Left lobe of liver (tissue), 2 donors: ENCODE measurements at places on chromosomes 12 and 14. TPM values are rescaled to one million over a fixed set of nuclear protein-coding genes. Genes with fewer than 3 reads are reported as not detected.
A peak's percentile ranks its signal among the peaks of the same experiment; 100 is the strongest.

DNA sequence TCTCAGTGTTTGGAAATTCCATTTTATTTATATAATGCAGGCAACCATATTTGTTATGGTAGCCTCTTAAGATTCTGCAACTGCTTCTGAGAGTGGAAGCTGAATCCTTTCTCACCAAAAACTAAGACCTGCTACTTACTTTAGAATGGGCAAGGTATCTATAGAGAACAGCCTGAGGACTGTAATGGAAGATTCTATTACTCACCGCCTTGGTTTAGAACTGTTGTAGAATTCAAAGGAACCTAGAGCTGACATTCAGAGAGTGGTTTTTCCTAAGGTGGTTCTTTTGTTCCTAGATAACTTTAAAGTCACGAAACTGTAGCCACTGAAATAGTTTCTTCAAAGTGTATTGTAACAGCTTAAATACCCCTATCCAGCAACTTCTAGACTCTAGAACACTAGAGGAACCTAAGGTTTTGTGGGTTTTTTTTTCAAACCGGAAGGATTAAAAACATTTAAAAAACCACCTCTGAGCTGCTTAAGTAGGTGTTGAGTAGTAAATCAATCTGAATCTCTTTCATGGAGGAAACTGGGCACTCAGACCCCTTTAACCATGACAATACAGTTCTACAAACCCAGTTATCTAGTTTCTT is 4.2 kb downstream of the TDP1 start:
- no peak for DNase-seq

DNA sequence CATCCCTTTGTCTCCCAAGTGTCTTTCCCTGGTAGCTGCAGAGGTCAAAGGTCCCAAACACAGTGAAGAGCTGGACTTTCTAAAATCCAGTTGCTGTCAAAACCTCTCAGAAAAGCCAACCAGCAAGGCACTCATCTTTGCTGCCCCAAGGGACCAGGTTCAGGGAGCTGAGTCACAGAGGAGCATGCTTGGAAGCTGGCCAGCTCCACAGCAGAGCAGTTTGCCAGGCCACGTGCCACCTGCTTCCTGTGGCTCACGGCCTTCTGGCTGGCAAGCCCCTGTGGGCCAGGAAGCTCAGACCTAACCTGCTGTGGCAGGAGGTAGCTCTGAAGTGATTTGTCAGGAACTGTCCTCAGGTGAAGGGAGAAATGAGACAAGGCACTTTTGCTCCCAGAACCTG is 3.6 kb downstream of the ISCU start:
- peak; percentile 86 for DNase-seq

Gene AQP2
- not detected for total RNA-seq

Gene KRT83
- not detected for total RNA-seq

Gene CDC42BPB
- 45.0 TPM for total RNA-seq

DNA sequence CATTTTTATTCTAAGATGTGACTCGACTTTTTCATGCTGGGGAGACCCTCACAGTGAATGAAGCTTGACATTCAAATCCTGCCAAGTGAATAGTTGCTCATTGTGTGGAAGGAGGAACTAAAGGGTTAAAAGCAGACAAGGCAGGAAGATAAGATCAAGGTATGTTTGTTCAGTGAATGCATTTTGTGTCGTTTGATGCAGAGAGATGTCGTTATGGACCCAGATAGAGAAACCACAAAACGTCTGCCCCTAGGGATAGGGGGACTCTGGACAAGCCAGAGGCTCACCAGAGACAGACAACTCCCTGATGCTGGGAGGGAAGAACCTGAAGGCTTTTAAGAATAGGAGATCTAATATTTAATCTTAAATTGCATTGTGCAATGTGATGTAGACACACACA is 72.5 kb upstream of the MYL2 start:
- DNase-seq = no peak

- no peak for DNase-seq
Measured at GRCh38 chr12:32718926-32719325, 36.8 kb downstream of the YARS2 start.

DNA sequence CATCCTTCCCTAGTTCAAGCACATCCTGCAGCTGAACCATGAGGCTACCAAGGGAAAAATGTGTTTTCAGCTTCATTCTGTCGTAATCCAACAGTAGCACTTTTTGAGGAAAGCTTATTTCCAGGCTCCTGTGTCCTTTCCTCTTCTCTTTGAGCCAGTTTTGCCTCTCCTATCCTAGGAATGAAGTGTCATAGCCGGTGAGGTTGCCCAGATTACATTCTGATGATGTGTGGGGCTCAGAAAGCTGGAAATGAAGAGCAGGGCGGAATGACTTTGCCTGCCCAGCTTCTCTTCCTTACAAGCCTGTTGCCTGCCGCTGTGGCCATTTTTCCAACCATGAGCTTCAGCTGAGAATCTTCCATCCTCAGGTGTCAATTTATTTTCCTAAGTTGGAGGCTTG is 381.8 kb downstream of the NUAK1 start:
- DNase-seq = no peak

GRCh38 chr14:28157289-28157869 is 609.2 kb upstream of the FOXG1 start:
- no peak for DNase-seq
